ENCODE measurements at places on chromosomes 5 and 9.

DNA sequence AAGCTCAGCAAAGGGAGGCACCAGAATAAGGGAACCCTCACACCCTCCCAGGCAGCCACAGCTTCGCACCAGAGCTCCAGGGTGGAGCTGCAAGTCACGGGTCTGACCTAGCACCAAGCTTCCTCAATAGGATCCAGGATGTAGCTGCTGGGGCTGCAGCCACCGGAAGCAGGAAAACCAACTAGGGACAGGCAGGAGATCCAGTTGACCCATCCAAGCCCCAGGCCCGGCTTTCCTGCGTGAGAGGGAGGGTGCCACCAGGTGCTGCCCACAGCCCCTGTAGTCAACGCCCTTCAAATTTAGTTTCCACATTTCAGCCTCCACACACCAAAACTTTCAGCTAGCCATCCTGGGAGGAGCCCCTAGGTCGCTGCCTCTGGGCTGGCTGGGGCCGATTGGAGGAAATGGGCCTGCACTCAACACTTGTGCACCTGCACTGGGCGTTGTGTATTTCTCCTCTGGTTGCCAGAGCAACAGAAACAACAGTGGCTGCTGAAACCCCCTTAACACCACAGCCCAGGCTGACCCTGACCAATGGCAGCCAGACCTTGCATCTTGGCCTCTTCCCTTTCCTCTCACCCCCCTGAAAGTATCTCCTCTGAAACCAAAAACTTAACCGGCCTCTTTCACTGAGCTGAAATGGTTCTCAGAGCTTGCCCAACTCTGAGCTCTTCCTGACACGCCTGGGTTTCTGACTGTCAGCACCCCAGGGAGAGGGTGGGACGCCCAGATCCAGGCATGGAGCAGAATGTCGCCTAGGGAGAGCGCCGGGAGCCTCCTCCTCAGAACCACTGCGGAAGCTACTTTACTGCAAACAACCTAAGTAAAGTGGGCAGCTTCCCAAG, 226.5 kb upstream of the MAP3K1 start:
- H3K4me1 ChIP-seq: peaks cover 5% of the 10 kb centered on the region
- H3K4me3 ChIP-seq: no peak overlapping the region
- H3K27me3 ChIP-seq: no peaks in the 10 kb centered on the region
- H3K27ac ChIP-seq: peak overlapping the region; percentile 39
- DNase-seq: peak; percentile 66

DNA sequence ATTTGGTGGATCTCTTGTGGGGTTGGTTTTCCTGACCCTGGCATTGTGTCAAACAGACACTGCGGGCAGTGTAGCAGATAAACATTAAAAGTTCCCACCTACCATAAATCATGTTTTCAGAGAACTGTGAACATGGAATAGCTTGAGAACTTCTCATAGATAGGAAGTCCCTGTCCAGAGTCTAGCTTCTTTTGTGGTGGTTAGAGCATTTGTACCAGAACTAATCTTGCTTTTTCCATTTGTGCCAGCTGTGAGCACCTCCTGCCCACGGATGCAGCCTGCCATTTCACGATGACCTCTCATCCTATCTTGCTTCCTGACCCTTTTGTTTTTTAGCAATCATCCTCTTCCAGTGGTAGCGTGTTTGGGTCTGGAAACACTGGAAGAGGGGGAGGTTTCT, 61.4 kb downstream of the FAM78A start:
- DNase-seq: no peak
- H3K27ac ChIP-seq: no peak overlapping the region
- H3K4me3 ChIP-seq: no peak overlapping the region
- H3K36me3 ChIP-seq: peaks cover 22% of the 10 kb centered on the region

DNA sequence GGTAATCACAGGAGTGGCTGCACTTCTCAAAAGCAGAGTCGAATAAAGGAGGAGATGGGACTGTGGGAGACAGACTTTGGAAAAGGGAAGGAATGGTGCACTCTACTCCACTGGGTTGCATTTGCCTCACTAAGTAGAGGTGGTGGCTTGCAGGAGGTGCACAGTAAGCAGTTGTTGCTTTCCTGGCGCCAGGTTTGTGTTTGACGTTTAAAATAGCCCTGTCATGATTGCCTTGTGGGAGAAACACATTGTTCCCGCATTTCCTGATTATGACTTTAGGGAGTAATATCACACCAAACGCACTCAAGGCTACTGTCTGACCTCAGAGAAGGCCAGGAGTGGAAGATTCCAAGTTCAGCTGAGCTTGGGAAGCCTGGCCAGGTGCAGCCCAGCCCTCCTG, 36.7 kb downstream of the DMRT1 start:
- H3K27ac ChIP-seq: no peak overlapping the region
- no peaks in the 10 kb centered on the region for H3K4me1 ChIP-seq
- no peak for DNase-seq
- no peaks in the 10 kb centered on the region for H3K36me3 ChIP-seq

- DNase-seq: no peak
- H3K27ac ChIP-seq: no peak overlapping the region
- peaks cover 9% of the 10 kb centered on the region for H3K4me1 ChIP-seq
- no peaks in the 10 kb centered on the region for H3K36me3 ChIP-seq
Measured at GRCh38 chr5:178336889-178337288, 104.3 kb upstream of the PHYKPL start.

- no peak overlapping the region for H3K4me3 ChIP-seq
- no peaks in the 10 kb centered on the region for H3K36me3 ChIP-seq
- H3K4me1 ChIP-seq: peaks cover 39% of the 10 kb centered on the region
- no peaks in the 10 kb centered on the region for H3K27me3 ChIP-seq
Measured at GRCh38 chr9:121984726-121985402, 108.2 kb downstream of the TTLL11 start.

- no peak overlapping the region for H3K27ac ChIP-seq
- peak overlapping the region; percentile 42 for H3K4me3 ChIP-seq
- peaks cover 4% of the 10 kb centered on the region for H3K27me3 ChIP-seq
- H3K36me3 ChIP-seq: no peaks in the 10 kb centered on the region
- no peaks in the 10 kb centered on the region for H3K4me1 ChIP-seq
- no peak for DNase-seq
Measured at GRCh38 chr5:169299191-169299662, 1.7 kb downstream of the SLIT3 start.

DNA sequence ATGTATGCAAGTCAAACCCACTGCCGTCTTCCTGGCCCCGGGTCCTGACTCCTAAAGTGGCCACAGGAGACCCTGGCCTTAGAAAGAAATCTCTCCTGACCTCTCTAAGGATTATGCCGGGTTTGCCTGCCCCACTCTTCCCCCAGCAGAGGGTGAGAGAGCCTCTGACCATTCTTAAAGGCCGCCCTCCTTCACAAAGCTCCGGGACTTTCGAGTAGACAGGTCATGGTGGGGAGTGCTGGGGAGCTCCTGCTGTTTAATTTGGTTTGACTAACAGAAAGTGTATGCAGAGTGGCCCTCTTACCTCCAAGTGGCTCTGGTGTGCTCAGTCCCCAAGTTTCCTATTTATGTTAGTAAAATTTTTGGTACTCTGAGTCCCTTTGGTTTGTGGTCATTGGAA, 111.8 kb downstream of the LRRC70 start:
- H3K27me3 ChIP-seq: no peaks in the 10 kb centered on the region
- H3K36me3 ChIP-seq: no peaks in the 10 kb centered on the region
- H3K4me3 ChIP-seq: no peak overlapping the region
- DNase-seq: no peak

- no peaks in the 10 kb centered on the region for H3K36me3 ChIP-seq
- no peak for DNase-seq
- no peak overlapping the region for H3K27ac ChIP-seq
- H3K4me1 ChIP-seq: no peaks in the 10 kb centered on the region
- no peak overlapping the region for H3K4me3 ChIP-seq
Measured at GRCh38 chr9:79889369-79889768, 317.6 kb downstream of the TLE4 start.

GRCh38 chr5:143564417-143564816, 160.9 kb upstream of the NR3C1 start:
- peaks cover 11% of the 10 kb centered on the region for H3K4me1 ChIP-seq
- no peak overlapping the region for H3K27ac ChIP-seq
- H3K36me3 ChIP-seq: no peaks in the 10 kb centered on the region
- H3K27me3 ChIP-seq: no peaks in the 10 kb centered on the region
- DNase-seq: no peak
- H3K4me3 ChIP-seq: no peak overlapping the region

GRCh38 chr9:94802793-94803192, 76.3 kb downstream of the AOPEP start:
- no peaks in the 10 kb centered on the region for H3K27me3 ChIP-seq
- DNase-seq: no peak
- no peak overlapping the region for H3K4me3 ChIP-seq
- no peak overlapping the region for H3K27ac ChIP-seq

DNA sequence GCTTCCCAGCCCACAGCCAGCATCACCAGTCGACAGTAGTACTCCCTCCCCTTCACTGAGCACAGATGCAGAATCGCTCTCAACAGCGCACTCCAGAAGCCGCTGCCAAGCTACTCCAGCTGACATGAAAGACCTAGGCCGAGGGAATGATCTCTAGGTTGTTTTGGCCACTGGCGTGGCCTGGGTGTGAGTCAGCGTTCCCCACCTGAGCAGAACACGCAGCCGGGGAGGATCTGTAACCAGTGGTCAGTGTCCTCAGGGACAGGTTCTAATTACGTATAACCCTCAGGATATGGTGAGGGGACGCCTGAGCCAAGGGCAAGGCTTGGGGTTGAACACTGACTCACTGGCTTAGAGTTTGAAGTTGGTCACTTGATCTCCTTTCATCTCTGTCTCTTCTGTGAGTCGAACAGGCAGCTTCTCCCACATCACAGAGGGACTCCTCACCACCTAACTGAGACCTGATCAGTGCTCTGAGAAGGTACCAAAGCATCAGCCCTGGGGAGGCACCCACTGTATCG, 76.9 kb upstream of the IL17B start:
- no peaks in the 10 kb centered on the region for H3K36me3 ChIP-seq
- peaks cover 58% of the 10 kb centered on the region for H3K4me1 ChIP-seq
- H3K27me3 ChIP-seq: no peaks in the 10 kb centered on the region
- DNase-seq: peak; percentile 93
- H3K4me3 ChIP-seq: no peak overlapping the region

DNA sequence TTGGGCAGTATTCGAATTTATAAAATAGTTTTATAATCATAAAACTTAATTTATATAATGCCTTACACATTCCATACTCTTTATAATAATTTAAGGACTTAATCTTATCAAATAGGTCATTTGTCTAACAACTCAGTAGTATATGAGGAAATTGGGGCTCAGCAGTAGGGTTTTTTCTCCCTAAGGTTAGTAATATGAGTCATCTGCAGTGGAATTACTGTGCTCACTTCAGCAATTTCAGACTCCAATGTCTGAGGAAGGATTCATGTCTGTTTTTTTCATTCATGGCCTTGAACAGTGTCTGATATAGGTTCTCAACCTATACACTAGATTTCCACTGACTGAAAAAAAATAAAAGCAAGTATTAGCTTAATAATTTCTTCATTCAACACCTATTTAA, 7.4 kb downstream of the DMRTA1 start:
- peaks cover 6% of the 10 kb centered on the region for H3K4me1 ChIP-seq
- H3K27ac ChIP-seq: no peak overlapping the region
- no peaks in the 10 kb centered on the region for H3K27me3 ChIP-seq
- no peak for DNase-seq

- H3K4me3 ChIP-seq: no peak overlapping the region
- peaks cover 27% of the 10 kb centered on the region for H3K4me1 ChIP-seq
- H3K27me3 ChIP-seq: no peaks in the 10 kb centered on the region
- peak overlapping the region; percentile 71 for H3K27ac ChIP-seq
Measured at GRCh38 chr5:96747720-96748119, 60.0 kb downstream of the ERAP1 start.

DNA sequence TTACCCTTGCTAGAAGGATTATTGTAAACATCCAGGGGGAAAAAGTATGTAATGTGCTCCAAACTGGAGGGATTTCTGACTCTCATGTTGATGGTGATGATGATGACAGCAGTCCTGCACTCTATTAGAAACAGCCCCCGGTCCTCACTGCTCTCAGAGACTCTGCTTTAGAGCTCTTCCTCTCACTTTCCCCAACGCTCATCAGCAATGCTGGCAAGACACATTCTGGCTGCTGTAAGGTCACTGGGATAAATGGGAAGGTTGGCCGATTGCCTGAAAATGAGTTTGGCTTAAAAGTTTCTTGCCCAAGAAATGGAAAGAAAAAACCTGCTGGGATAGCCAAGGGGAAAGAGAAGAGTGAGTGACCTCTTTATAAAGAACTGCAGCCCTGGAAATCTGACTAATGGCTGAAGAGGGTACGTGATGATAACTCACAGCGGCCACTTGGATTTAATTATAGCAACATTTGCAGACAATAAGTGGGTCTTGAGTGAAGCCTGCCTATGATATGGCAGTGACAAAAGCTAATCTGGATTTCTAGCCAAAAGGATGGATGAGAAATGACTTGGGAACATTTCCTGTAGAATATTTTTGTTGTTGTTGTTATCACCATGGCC, 235.8 kb downstream of the TMEM38B start:
- H3K4me1 ChIP-seq: peaks cover 12% of the 10 kb centered on the region
- DNase-seq: no peak
- H3K27ac ChIP-seq: no peak overlapping the region
- no peaks in the 10 kb centered on the region for H3K36me3 ChIP-seq
